Psoas muscle (tissue), 8 donors: ENCODE measurements at places on chromosomes 11 and 22. TPM values are rescaled to one million over a fixed set of nuclear protein-coding genes. Genes with fewer than 3 reads are reported as not detected.

- no peak overlapping the region for H3K27ac ChIP-seq
- no peaks in the 10 kb centered on the region for H3K36me3 ChIP-seq
- H3K4me3 ChIP-seq, result no peak overlapping the region
- H3K4me1 ChIP-seq, result no peaks in the 10 kb centered on the region
Observed at GRCh38 chr11:44505581-44506054, 59.8 kb upstream of the CD82 start.

GRCh38 chr22:27984723-27985122, 65.7 kb upstream of the PITPNB start:
- H3K36me3 ChIP-seq, result peaks cover 43% of the 10 kb centered on the region
- no peak for DNase-seq
- no peaks in the 10 kb centered on the region for H3K27me3 ChIP-seq
- H3K27ac ChIP-seq, result peak overlapping the region; percentile 9

DNA sequence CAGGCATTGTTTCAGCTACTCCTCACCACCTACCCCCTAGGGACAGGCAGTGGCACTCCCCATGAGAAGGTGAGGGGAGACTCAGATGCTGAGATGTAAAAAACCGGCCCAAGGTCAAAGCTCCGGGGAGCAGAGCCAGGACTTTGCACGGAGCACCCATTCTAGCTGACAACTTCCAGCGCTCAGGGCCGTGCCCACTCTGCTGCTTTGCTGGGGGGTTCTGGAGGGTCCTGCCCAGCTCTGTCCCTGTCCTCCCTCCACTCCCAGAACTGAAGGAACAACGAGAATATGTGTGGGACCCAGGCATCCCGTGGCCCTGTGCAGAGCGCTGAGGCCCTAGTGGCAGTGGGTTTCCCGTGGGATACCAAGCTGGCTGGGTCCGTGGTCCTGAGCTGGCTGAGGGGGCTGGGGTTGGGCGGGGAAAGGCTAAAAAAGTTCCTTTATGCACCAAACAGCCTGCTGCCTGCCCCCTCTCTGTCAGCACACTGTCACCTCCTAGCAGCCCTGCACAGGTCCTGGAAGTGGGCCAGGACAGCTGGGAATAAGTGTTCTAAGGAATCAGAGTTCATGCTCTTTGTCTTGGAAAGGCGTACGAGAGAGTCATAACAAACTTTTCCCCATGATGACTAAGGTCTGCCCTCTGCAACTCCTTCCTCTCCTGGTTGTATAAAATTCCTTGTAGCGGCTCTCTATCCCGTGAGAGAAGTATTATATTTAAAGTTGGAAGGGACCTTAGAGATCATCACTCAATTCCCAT, 1.9 kb downstream of the MS4A10 start:
- peak; percentile 86 for DNase-seq
- no peak overlapping the region for H3K4me3 ChIP-seq
- H3K36me3 ChIP-seq, result no peaks in the 10 kb centered on the region
- peaks cover 5% of the 10 kb centered on the region for H3K4me1 ChIP-seq

- H3K4me1 ChIP-seq, result no peaks in the 10 kb centered on the region
- no peaks in the 10 kb centered on the region for H3K36me3 ChIP-seq
- H3K4me3 ChIP-seq, result no peak overlapping the region
- DNase-seq, result no peak
- H3K27ac ChIP-seq, result no peak overlapping the region
- H3K27me3 ChIP-seq, result no peaks in the 10 kb centered on the region
Observed at GRCh38 chr11:70131606-70132190, 53.6 kb downstream of the ANO1 start.

RIMBP3C gene
- not detected for total RNA-seq

CHRM1 gene
- not detected for total RNA-seq
